ENCODE measurements at places on chromosomes 12 and 14. TPM values are rescaled to one million over a fixed set of nuclear protein-coding genes. Genes with fewer than 3 reads are reported as not detected.

DNA sequence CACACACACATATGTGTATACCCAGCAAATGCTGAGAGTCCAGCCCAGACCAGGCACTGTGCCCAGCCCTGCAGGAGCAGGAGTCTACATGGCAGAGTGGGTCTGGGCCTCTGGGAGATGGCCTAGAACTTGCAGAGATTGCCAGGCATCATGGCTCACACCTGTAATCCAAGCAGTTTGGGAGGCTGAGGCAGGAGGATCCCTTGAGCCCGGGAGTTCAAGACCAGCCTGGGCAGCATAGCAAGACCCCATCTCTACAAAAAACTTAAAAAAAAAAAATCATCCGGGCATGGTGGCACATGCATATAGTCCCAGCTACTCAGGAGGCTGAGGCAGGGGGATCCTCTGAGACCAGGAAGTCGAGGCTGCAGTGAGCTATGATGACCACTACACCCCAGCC lies 20.8 kb upstream of the MLXIP start:
- DNase-seq, result no peak

DNA sequence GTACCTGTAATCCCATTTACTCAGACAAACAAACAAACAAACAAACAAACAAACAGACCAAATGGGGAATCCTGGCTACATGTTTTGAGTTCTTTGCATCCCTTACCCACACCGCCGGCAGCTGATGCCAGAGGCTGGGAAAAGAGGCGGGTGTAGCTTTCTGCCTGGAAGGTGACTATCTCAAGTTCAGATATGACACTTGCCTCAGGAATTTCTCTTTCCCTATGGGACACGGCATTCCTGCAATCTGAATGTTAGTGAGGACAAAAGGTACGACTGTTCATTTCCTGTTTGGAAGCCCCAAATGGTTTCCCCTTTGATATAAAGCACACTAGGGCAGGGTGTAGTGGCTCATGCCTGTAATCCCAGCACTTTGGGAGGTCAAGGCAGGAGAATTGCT lies 2.9 kb downstream of the MYL2 start:
- no peak for DNase-seq

- no peak for DNase-seq
These were observed 40.5 kb downstream of the ESR2 start for GRCh38 chr14:64253672-64254071.

- DNase-seq, result no peak
These were observed 169.3 kb upstream of the IFNG-AS1 start for GRCh38 chr12:67819902-67820301.

DNA sequence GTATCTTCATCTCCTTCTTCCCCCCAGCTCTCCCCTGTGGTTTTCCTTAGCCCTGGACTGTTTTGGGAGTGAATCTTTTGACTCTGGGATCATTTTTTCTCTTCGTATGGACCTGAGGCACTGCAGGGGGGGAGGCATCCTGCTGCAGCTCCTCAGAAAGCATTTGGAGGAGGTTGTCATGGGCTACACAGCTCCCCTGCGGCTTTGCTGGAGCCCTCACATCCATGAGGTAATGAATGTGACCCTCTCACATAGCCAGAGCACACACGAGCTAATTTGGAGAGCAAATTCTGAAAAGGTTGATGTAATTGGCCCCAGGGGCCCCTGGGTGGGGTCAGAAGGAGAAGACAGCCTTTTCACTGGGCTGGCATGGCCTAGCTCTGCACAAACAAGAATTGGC lies 110.9 kb downstream of the PAH start:
- no peak for DNase-seq

DNA sequence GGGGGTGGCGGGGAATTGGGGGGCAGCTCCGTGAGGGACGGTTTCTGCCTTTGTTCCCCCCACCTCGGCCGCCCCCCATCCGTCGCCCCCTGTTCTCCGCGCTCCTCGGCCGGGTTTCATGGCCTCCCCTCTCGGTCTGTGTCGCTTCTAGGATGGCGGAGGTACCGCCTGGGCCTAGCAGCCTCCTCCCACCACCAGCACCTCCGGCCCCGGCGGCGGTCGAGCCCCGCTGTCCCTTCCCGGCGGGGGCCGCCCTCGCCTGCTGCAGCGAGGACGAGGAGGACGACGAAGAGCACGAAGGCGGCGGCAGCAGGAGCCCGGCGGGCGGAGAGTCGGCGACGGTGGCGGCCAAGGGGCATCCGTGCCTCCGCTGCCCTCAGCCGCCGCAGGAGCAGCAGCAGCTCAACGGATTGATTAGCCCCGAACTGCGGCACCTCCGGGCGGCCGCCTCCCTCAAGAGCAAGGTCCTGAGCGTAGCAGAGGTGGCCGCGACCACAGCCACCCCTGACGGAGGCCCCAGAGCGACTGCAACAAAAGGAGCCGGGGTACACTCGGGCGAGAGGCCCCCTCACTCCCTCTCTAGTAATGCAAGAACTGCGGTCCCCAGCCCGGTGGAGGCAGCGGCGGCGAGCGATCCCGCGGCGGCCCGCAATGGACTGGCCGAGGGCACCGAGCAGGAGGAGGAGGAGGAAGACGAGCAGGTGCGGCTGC lies 575 bp downstream of the NAA30 start:
- peak; percentile 61 for DNase-seq

GRCh38 chr12:48823281-48823680 lies 5.0 kb downstream of the CACNB3 start:
- DNase-seq, result no peak

- no peak for DNase-seq
These were observed 71.2 kb downstream of the VCPKMT start for GRCh38 chr14:50045039-50045711.

- DNase-seq, result no peak
These were observed 292.4 kb upstream of the SEL1L start for GRCh38 chr14:81826081-81826480.

DNA sequence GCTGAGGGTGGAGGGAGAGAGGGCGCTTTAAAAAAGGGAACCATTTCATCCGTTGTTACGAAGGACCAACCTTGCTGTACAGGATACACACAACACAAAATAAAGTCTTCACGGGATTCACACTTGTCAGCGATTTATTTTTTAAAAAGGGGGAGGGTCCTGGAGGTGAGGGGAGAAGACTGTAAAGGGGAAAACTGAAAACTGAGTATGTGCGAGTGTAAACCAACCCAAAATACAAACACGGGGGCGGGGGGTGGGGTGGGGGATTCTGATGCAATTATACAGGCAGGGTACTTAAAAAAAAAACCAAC lies 499 bp upstream of the PRKAG1 start:
- DNase-seq, result no peak

DNA sequence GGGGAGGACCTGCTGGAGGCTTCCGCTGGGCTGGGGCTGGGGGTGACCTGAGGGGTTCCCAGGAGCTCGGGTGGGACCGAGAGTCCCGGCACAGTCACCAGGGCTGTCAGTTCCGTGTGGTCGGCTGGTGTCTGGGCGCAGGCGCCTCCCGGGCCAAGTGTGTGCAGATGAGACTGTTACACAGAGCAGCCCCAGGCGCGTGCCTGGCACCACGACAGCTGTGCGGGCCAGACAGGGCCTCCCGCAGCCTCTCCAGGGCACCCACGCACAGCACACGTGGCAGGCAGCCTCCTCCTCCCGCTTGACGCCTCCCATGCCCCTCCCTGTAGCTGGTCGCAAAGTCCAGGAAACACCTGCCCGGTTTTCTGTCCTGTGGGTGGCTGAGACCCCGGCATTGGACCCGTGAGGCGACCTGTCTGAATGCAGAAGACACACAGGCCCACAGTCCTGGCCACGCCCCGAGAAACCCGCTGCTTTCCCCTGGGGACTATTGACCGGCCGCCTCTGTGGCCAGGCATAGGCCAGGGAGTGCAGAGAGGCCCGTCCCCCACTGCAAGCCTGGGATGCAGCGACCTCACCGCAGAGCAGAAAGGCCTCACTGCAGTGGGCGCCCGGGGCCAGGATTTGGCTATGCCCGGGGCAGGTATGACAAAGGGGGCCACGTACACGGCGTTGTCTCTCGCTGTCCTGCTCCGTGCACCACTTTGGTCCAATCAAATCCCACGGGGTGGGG lies 12.1 kb upstream of the GALNT9 start:
- DNase-seq, result no peak

GRCh38 chr14:20630340-20631022 lies 11.0 kb downstream of the OR6S1 start:
- peak; percentile 58 for DNase-seq

DNA sequence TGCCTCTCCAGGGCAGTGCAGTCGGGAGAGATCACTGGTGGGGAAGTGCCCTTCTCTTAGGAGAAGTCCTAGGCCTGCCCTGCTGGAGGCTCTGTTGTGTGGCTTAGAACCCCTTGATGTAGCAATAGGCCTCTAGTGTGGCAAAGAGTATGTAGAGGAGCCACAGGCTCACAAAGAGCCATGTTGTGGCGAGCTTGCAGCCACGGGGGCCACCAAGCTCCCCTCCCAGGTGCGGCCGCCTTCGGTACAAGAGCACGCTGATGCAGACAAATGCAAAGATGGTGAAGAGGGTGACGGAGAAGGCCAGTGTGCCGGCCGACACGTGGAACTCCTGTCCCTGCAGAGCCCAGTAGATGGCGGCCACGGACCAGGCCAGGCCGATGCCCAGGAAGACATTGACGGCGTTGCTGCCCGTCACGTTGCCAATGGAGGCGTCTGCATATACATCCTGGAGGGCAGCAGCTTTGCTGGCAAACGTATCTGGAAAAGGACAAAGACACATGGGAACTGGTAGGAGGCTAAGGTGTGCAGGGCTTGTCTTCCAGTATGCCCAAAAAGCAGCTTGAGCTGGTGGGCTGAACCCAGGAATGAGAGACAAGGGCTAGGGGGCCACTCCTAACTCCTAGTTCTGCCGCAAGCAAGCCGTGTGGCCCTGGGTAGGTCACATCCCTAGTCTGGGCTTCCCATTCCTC lies 142.8 kb downstream of the SLC8A3 start:
- DNase-seq, result peak; percentile 68

The RBM19 gene
- 19.5 TPM for total RNA-seq

The CBLN3 gene
- 1.3 TPM for total RNA-seq

The TAS2R42 gene
- not detected for total RNA-seq

The MGP gene
- total RNA-seq, result 97.7 TPM

The ATG2B gene
- total RNA-seq, result 32.4 TPM

The RNASE4 gene
- 21.0 TPM for total RNA-seq

The TMCC3 gene
- 20.7 TPM for total RNA-seq
